Myocyte (in vitro differentiated cells): ENCODE measurements at places on chromosomes 7 and 10.

GRCh38 chr7:12386313-12386740 lies 17.3 kb downstream of the VWDE start:
- peak; percentile 57 for DNase-seq

DNA sequence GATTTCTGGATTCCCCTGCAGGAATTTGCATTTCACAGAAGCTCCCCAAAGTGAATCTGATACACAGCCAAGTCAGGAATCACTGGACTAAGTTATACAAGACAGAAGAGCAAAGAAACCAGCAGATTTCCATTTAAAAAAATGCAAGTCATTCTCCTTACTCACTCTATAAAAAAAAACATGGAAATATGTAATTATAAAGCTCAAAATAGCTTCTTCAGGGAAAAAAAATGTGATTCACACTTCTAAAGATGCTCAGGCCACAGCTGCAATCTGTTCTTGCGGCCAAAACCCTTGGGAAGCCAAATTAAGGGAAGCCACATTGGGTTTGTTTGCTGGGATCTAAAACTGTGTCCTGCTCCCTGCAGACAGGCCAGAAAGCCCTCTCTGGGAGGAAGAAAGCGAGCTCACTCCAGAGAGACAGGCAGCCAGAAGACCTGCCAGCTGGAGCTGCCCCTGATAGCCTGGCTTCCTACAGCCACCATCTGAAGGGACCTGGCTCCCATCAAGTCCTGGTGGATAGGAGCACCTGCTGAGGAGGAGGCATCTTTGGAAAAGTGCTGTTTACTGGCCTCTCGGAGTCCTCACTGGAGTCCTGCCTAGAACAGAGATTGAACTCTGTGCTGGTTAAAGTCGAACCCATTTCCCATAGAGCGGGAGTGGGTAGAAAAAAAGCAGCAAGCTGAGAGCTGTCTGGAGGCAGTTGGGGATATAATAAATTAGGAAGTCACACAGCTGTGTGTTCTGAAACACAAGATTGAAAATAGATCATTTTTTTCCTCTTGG lies 359.2 kb upstream of the AOAH start:
- peak; percentile 96 for DNase-seq

DNA sequence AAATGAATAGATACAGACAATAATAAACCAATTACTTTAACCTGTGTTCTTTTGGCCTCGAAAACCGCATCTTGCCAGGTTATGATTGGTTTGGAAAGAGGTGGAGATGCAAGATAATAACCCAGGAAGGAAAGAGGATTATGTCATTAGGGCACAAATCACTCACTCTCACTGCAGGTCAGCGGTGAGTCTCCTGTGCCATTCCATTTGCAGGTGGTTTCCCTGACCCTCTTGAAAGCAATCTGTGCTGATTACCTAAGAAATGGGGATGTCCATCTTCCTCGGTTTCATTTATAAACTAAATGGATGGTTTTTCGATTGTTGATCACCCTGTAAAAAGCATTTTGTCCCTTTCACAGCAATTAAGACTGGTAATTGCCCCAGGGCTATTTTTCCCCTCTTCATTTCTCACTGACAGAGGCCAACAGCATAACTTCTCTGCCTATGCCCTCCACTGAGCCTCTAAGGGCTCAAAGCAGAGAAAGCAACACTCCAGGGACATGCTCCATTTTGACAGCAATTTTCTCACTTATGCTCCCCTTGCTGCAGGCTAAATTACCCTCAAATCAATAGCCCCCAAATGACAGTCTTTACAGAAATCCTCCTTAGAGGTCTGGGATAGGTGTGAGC lies 257.5 kb downstream of the IPMK start:
- DNase-seq = no peak

DNA sequence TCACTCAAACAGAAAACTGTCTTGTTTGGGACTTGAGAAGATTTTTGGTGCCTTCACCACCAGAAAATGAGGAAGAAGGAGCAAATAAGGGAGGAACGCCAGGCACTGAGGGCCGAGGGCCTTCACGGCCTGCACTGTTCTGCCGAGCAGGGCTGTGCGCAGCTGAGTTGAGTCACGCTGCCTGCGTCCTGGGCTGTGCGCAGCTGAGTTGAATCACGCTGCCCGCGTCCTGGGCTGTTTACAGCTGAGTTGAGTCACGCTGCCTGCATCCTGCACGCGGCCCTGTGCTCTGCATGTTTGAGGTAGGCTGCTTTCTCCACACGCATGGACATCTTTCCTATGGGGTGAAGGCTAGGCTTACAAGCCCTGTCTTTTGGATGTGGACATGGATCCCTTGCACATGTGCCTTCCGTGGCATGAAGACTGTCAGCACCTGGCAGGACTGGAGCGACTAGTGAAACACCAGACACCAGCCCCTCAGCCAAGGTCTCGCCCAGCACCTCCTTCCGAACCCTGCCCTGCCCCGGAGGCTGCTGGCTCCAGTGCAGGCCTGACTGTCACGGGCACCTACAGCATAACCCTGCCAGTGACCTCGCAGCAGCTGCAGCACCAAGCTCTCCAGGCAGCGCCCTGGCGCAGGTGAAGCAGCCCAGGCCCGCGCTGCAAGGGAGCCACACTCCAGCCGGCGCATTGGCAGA lies 96.7 kb downstream of the HTR5A start:
- DNase-seq = peak; percentile 98

DNA sequence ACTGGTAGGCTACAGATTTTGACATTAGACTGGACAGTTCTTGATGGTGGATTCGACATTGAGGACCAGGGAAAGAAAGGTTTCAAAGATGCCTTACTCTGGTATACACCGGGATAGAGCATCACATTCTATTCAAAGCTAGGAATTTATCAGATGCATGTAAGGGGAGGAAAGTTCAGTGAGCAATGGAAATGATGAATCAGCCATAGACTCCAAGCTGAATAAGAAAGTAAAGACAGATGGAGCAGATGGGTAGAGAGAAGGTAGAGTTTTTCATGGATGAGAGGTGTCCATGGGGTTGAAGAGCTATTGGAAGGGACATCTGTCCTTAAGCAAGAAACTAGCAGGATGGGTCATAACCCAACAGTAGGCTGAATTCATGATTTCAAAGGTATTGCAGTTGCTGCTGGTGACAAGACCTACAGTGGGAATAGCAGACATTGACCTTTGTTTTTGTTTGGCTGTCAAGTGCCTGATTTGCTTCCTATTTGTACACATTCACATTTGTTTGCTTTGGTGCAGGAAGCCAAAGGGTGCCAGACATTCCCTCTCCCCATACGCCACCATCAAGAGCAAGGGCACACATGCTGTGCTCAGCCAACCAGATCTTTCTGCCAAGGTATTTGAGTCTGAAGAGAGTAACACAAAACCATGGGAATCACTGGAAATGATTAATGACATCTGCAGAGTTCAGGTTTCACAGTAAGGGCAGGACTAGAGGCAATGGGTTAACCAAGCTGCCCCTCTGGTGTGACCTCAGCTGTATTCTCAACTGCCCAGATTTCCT lies 8.6 kb upstream of the CACUL1 start:
- DNase-seq = peak; percentile 34

DNA sequence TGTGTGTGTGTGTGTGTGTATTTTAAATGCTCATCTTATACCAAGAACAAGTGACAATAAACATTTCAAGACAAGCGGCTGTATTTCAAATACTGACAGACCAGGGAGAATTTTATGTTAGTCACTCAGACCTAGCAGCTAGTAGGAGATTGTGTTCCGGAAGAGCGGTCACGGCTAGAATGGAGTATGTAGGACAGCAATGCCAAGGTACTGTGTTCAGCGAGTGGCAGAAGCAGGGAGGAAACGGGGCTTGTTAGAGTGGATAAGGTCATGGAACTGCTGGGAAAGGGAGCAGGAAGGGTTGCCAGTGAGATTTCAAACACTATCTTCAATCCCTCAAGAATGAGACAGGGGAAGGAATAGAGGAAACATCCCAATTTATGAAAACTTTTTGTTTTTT lies 260.5 kb upstream of the PITRM1 start:
- no peak for DNase-seq

GRCh38 chr10:26881600-26882331 lies 21.0 kb upstream of the ABI1 start:
- peak; percentile 71 for DNase-seq
